ENCODE measurements at places on chromosomes 3 and 15. TPM values are rescaled to one million over a fixed set of nuclear protein-coding genes. Genes with fewer than 3 reads are reported as not detected.

DNA sequence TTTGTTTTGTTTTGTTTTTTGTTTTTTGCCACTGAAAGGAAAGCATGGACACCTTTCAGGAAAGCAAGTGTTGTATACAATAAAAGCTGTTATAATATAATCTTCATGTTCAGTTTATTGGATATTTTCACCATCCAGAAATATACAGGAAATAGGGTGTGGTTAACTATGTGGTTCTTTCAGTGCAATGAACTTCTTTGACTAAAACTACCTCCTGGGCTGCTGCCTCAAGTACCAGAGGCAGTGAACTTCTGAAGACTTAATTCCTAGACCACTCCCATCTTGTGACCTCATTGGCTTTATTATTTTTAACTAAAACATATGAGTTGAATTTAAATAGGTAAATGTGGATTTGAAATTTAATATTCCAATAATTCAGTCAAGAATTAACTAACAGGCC lies 27.1 kb upstream of the TBL1XR1 start:
- no peaks in the 10 kb centered on the region for H3K36me3 ChIP-seq
- no peak for DNase-seq
- no peaks in the 10 kb centered on the region for H3K27me3 ChIP-seq

DNA sequence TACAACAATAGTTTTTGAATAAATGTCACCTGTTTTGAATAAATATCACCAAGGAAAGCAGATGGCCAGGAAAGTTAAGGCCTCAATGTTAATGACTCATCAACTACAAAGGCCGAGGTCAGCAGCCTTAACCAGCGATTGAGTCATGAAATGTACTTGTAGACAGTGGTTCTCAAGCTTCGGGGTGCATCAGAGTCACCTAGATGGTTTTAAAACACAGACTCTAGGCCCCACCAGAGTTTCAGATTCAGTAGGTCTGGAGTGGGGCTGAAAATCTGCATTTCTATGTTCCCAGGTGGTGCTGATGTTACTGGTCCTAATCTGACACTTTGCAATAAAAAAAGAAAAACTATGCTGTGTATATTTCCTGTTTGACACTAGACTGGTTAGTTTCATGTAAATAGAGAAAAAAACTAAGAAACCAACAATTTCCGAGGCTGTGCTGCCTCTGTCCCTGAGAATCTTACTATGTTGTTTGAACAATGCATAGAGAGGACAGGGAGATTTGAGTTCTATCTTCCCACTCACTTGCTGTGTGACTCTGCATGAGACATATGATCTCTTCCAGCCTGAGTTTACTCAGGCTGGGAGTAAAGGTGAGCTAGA lies 9.8 kb downstream of the RAB27A start:
- no peaks in the 10 kb centered on the region for H3K27me3 ChIP-seq
- no peak overlapping the region for H3K27ac ChIP-seq

The C15orf62 gene
- total RNA-seq = 0.55 TPM

DNA sequence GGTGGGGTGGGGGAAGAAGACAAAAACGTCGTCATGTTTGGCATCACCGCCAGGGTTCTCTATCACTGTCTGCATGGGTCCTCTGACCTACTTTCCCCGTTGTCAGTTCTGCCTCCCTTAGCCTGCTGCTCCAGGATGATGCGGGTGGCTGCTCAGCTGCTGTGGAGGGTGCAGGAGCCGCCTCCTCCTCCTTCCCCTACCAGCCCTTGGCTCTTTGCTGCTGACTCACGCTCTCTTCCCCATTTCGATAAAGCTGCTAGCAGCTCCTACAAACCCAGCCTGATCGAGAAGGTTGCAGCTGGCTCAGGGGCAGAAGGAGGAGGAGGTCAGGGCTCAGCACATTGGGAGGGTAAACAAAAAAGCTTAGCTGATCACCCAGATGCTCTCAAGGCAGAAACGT lies 49.5 kb upstream of the SEC13 start:
- H3K27ac ChIP-seq = no peak overlapping the region
- DNase-seq = no peak
- no peaks in the 10 kb centered on the region for H3K36me3 ChIP-seq
- H3K4me3 ChIP-seq = no peak overlapping the region
- no peaks in the 10 kb centered on the region for H3K4me1 ChIP-seq

The PIK3CB gene
- total RNA-seq = 25.9 TPM

DNA sequence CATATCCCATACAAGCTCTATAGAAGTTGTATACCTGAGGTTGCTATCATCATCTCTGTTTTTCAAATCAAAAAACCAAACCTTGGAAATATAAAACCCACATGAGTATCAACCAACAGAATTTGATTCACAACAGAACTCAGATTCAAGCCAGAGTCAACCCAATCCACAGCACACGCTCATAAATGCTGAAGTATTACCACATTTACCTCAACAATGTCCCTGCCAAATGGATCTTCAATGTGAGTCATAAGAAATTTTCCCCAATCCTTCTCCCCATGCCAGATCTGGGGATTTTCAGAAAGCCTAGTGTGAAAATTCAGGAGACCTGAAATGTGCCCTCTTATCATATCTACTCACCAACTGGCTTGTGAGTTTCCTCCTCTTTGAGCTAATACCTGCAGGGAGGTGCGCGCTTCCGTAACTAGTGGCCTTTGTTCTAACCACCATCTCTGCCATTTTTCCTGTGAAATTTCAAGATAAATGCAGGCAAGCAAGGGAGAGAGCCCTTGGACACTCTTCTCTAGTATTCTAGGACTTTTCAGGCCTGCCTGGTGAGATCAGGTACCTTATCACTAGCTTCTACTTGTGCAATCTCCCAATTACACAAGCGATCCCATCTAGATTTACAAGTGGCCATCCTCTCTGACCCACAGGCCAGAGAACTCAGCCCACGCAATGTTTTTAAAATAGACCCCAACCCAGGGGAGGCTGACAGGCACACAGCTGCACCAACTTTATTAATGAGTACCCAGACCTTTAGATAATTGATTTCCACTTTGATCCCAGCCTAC lies 1076.9 kb upstream of the CFAP20DC start:
- H3K36me3 ChIP-seq = no peaks in the 10 kb centered on the region
- H3K4me3 ChIP-seq = no peak overlapping the region
- no peak for DNase-seq
- H3K27ac ChIP-seq = no peak overlapping the region
- H3K27me3 ChIP-seq = no peaks in the 10 kb centered on the region
- H3K4me1 ChIP-seq = no peaks in the 10 kb centered on the region

GRCh38 chr15:50181969-50182218 lies at the start of gene SLC27A2:
TSS of gene SLC27A2 (plus strand) at chr15:50182196. CDS start at chr15:50182428, 232 bp downstream.
- H3K36me3 ChIP-seq = no peaks in the 10 kb centered on the region
- H3K27me3 ChIP-seq = no peaks in the 10 kb centered on the region
- no peaks in the 10 kb centered on the region for H3K4me1 ChIP-seq
- no peak within 1 kb of the TSS for H3K27ac ChIP-seq

GRCh38 chr3:107683447-107683846 lies 160.7 kb downstream of the BBX start:
- H3K4me1 ChIP-seq = no peaks in the 10 kb centered on the region
- H3K4me3 ChIP-seq = no peak overlapping the region
- H3K36me3 ChIP-seq = no peaks in the 10 kb centered on the region
- DNase-seq = no peak
- no peak overlapping the region for H3K27ac ChIP-seq
- no peaks in the 10 kb centered on the region for H3K27me3 ChIP-seq

The ZNF445 gene
- 6.4 TPM for total RNA-seq

DNA sequence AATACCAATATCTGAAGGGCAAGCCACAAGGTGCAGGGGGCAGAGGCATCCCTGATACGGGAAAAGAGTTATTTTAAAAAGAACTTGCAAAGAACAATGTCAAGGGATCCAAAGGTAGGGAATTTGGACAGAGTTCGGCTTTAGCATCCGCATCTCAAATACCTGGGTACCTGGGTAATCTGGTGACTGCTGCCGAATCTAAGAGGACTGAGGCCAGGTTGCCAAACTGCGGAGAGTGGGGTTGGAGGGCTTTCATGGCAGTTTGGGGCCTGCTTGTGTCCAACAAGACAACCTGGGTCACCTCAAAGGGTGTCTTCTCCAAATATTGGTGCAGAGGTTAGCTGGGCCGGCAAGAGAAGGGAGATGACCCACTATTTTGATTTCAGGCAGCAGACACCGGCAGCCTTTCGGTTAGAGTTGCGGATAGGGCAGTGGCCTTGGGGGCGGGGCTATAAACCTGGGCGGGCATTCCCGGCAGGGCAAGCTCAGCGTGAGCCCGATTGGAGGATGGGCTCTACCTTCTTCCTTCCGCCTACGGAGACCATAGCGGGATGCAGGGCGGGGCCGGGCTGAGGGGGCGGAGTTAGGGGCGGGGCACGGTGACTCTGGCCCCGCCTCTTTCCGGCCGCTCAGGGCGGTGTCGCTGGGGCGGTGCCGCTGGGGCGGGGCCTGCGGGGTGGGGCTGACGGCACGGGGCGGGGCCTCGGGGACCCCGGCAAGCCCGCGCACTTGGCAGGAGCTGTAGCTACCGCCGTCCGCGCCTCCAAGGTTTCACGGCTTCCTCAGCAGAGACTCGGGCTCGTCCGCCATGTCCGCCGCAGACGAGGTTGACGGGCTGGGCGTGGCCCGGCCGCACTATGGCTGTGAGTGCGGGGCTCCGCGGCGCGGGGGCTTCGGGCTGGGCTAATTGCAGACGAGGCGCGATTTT lies at the start of gene IQGAP1:
Gene IQGAP1 (plus strand): TSS at position 709 of the 928 bp plus-strand sequence. CDS start 100 bp downstream, at position 809.
- no peaks in the 10 kb centered on the region for H3K27me3 ChIP-seq
- no peaks in the 10 kb centered on the region for H3K36me3 ChIP-seq
- peak within 1 kb of the TSS; percentile 54 for H3K4me3 ChIP-seq
- H3K4me1 ChIP-seq = peaks cover 7% of the 10 kb centered on the region
- peak within 1 kb of the TSS; percentile 94 for H3K27ac ChIP-seq
- DNase-seq = peak; percentile 98

The TEX55 gene
- not detected for total RNA-seq

GRCh38 chr3:169147238-169148008 lies 516.1 kb downstream of the MECOM start:
- no peaks in the 10 kb centered on the region for H3K36me3 ChIP-seq
- H3K27ac ChIP-seq = peak overlapping the region; percentile 57
- H3K27me3 ChIP-seq = peaks cover 60% of the 10 kb centered on the region
- no peaks in the 10 kb centered on the region for H3K4me1 ChIP-seq

- no peak for DNase-seq
- no peaks in the 10 kb centered on the region for H3K4me1 ChIP-seq
- H3K27me3 ChIP-seq = no peaks in the 10 kb centered on the region
- no peaks in the 10 kb centered on the region for H3K36me3 ChIP-seq
- H3K4me3 ChIP-seq = no peak overlapping the region
Observed at GRCh38 chr3:46923559-46924350, 46.2 kb downstream of the PTH1R start.

DNA sequence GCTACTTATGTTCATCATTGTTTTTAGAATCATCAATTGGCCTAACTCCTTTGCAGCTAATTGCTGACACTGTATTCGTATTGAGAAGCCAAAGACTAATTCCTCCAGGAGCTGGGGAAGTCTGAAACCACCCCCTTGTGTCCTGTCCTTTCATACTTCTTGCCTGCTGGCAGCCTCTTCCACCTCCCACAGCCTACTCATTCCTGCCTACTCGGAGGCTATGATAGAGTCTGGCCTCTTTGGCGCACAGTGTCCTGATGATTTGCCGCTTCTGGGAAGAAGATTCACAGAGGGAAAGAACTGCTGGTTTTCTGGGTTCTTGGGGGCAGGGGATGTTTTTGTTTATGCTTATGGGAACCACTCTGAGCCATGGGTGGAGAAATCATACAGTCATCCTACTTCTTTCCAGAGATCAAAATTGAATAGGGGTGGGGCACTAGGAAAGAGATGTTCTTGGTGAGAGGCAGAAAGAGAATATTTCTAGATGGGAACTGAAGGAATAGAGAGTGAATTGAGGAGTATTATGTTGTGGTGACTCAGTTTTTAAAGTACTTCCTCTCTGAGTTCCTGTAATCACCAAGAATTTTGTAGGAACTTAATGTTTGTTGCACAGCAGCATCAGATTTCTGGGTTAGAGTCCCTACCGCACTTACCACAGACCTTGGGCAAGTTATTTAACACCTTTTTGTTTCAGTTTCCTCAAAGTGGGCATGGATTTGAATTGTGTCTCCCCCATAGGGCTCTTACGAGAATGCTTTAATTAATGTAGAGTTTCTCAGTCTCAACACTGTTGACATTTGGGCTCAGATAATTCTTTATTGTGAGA lies 22.1 kb upstream of the SCAANT1 start:
- H3K4me3 ChIP-seq = no peak overlapping the region
- no peak overlapping the region for H3K27ac ChIP-seq
- no peaks in the 10 kb centered on the region for H3K36me3 ChIP-seq
- no peaks in the 10 kb centered on the region for H3K4me1 ChIP-seq
- no peak for DNase-seq

GRCh38 chr3:79846148-79846933 lies 78.5 kb upstream of the ROBO1 start:
- no peak for DNase-seq
- H3K4me1 ChIP-seq = no peaks in the 10 kb centered on the region
- H3K27ac ChIP-seq = no peak overlapping the region
- no peaks in the 10 kb centered on the region for H3K27me3 ChIP-seq

The TMEM45A gene
- total RNA-seq = 51.0 TPM

The ST3GAL6 gene
- total RNA-seq = 1.8 TPM

The RBP2 gene
- not detected for total RNA-seq

The UBE2E1 gene
- total RNA-seq = 67.9 TPM

GRCh38 chr3:194775266-194775665 lies 89.6 kb downstream of the FAM43A start:
- DNase-seq = no peak
- H3K27ac ChIP-seq = no peak overlapping the region
- H3K4me3 ChIP-seq = no peak overlapping the region
- H3K27me3 ChIP-seq = no peaks in the 10 kb centered on the region

- peak within 1 kb of the TSS; percentile 83 for H3K27ac ChIP-seq
- peak; percentile 78 for DNase-seq
- no peaks in the 10 kb centered on the region for H3K27me3 ChIP-seq
- H3K4me3 ChIP-seq = peak within 1 kb of the TSS; percentile 43
- H3K4me1 ChIP-seq = peaks cover 4% of the 10 kb centered on the region
Observed at GRCh38 chr15:40763801-40764628, at the start of gene GCHFR. TSS of gene GCHFR (plus strand) at chr15:40764068. CDS start at chr15:40764181, 113 bp downstream.

DNA sequence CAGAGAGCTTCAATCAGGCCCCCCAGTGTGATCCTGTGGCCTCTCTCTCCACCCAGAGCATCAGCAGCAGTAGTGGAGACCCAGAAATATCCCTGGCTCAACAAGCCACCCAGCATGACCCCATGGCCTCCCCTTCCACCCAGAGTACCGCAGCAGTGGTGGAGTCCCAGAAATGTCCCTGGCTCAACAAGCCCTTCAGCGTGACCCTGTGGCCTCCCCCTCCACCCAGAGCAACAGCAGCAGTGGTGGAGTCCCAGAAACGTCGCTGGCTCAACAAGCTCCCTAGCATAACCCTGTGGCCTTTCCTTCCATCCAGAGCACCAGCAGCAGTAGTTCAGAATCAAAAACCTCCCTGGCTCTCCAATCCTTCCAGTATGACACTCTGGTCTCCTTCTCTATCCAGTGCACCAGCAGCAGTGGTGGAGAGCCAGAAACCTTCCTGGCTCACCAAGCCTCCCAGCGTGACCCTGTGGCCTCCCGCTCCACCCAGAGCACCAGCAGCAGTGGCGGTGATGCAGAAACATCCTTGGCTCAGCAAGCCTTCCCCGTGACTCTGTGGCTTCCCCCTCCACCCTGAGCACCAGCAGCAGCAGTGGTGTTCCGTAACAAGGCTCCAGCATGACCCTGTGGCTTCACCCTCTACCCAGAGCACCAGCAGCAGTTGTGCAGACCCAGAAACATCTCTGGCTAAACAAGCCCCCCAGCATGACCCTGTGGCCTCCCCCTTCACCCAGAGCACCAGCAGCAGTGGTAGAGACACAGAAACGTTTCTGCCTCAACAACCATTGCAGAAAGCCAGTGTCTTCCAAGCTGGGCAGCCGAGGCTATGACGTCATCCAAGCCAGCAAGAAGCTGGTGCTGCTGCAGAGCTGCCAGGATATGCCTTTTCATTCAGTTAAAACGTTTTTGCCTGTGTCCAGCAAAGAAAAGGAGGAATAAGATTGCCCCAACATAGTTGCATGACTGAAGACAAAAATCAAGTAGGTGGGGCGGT lies 61.3 kb upstream of the TAMM41 start:
- H3K27ac ChIP-seq = no peak overlapping the region
- no peak for DNase-seq
- H3K4me3 ChIP-seq = no peak overlapping the region
- H3K4me1 ChIP-seq = no peaks in the 10 kb centered on the region
- no peaks in the 10 kb centered on the region for H3K27me3 ChIP-seq
- no peaks in the 10 kb centered on the region for H3K36me3 ChIP-seq
